ENCODE measurements at places on chromosomes 7 and 10.

DNA sequence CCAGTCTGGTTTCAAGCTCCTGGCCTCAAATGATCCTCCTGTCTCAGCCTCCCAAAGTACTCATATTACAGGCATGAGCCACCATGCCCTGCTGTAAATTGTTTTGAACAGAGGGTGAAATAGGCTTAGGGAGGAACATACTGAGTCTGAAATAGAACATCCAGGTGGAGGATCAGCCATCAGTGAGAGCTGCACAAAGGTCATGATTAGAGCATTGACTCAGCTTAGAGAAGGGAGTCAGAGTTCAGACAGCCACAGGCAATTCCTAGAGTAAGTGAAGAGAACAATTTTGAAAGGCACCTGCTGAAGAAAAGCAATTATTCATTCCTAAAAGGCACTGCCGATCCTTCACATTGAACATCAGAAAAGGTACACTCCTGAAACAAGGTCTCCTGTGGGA is 15.9 kb upstream of the NEBL start:
- no peak for DNase-seq

GRCh38 chr10:14751921-14752320 is 22.8 kb downstream of the FAM107B start:
- no peak for DNase-seq

GRCh38 chr10:105195831-105196230 is 554.7 kb downstream of the SORCS3 start:
- DNase-seq = no peak

GRCh38 chr10:30151581-30152389 is 92.4 kb upstream of the JCAD start:
- DNase-seq = no peak

GRCh38 chr7:107149863-107150262 is 18.9 kb upstream of the HBP1 start:
- no peak for DNase-seq

DNA sequence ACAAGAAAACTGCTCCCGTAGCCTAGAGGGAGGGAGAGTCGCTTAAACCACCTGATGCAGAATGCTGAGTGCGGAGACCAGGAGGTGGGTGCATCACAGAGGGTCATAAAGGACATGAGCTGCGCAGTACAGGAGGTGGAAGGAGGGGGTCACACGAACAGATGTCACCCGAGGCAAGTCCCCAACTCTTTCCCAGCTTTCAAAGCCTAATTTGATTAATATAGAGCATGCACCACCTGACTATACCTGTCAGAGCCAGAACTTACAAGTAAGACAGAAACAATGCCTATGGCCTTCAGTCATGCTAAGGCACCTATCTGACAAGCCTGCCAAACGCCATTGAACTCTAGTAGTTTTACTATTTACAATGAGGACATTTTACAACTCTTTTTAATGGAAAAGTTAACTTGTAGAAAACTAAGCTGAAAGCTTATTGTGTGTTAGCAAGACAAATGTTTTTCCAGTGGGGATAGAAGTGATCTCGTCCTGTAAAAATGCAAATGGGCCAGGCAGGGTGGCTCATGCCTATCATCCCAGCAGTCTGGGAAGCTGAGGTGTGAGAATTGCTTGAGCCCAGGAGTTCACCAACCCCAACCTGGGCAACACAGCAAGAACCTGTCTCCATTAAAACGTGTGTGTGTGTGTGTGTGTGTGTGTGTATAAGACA is 1.1 kb upstream of the VOPP1 start:
- DNase-seq = no peak

GRCh38 chr10:73379064-73379748 is 20.5 kb upstream of the CFAP70 start:
- no peak for DNase-seq

GRCh38 chr10:104300736-104301292 is 31.8 kb downstream of the GSTO2 start:
- no peak for DNase-seq

DNA sequence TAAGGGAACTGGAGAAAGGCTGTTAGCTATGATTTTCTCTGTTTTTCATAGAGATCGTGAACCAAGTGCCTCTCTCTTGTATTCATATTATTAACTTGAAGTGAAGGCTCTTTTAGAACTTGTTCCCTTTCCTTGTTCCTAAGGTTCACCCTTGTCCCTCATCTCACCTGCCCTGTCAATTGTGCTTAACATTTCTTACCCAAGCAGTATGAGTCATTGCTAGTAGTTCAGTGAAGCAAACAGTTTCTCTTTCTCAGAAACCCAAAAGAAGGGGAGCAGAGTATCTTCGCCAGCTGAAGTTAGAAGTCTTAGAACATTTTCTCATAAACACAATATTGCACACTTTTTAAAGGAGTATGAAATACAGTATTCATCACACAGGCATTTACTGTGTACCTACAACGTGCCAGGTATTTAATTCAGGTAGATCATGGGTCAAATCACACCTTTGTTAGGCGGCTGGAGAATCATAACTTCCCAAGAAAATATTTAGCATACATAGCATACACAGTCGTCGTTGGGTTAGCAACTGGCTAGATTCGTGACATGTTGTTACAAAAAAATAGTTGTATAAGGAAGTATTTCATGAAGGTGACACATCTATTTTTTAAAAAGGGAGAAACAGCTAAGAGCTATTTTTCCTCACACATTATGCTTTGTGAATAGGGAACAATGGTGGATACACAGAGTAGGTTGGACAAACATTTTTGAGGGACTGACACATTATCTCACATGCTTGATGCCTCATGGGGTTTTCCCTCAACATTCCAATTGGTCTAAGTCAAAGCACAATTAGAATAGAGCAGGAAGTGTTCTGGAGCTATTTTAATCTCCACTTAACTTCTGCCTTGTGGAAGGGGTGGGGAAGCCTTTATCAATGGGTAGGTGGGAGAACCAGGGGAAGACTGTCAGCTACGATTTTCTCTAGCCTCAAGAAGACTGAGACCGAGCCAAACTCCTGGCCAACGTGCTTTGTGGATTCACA is 13.2 kb downstream of the HDAC9 start:
- no peak for DNase-seq

- DNase-seq = no peak
Measured at GRCh38 chr7:98868450-98868849, 1.4 kb downstream of the TMEM130 start.

GRCh38 chr10:6774406-6774805 is 194.3 kb upstream of the PRKCQ start:
- DNase-seq = no peak

DNA sequence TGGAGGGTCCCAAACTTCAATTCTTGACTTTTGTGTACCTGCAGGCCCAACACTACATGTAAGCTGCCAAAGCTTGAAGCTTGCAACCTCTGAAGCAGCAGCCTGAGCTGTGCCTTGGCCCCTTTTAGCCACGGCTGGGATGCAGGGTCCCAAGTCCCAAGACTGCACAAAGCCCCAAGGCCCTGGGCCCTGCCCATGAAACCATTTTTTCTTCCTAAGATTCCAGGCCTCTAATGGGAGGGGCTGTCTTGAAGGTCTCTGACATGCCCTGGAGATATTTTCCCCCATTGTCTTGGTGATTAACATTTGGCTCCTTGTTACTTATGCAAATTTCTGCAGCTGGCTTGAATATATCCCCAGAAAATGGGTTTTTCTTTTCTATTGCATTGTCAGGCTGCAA is 52.7 kb downstream of the MTURN start:
- no peak for DNase-seq

DNA sequence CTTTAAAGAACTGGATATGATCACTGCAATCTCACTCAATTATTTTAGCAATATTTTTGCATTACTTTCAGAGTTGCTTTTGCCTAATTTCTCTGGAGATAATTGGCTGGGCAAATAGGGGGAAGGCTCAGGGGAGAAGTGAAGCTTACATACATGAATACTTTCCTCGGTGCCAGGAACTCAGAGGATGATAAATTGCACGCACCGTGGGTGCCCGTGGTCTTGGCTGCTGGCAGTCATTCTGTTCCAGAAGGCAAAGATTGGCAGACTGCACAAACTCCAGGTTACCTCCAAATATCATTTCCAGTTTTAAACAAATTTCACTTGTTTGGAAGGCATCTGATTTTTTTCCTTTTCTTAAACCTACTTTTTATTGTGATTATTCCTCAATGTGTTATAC is 197.8 kb upstream of the TMEM72 start:
- no peak for DNase-seq

DNA sequence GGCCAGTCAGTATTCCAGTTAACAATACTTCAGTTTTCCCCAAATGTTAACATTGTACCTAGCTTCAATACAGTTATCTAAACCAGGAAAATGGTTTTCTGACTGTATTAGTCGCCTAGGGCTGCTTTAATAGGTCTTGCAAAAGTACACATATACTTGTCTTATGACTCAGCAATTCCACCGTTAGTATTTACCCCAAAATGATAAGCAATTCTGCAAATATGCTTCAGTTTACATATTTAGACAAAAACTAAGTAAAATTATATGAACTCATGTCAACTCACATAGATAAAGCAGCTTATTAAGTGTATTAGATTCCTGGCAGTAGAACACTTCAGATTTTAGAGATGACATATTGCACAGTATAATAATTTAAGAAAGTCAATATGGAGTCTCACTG is 363.3 kb downstream of the ARL4A start:
- DNase-seq = no peak

DNA sequence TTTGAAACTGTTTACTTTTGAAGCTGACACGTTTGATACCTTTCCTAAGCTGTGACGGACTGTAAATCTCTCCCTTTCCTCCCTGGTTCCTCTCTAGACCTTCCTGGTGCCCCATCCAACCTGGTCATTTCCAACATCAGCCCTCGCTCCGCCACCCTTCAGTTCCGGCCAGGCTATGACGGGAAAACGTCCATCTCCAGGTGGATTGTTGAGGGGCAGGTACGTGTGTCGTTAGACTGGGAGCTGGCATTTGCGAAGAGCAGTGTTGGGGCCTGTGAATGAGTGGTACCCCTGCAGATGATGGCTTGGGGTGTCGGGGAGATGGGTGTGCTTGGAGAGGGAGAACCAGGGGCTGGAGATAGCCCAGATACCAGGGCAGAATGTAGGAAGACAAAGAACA is 602.7 kb upstream of the FOXK1 start:
- DNase-seq = no peak

DNA sequence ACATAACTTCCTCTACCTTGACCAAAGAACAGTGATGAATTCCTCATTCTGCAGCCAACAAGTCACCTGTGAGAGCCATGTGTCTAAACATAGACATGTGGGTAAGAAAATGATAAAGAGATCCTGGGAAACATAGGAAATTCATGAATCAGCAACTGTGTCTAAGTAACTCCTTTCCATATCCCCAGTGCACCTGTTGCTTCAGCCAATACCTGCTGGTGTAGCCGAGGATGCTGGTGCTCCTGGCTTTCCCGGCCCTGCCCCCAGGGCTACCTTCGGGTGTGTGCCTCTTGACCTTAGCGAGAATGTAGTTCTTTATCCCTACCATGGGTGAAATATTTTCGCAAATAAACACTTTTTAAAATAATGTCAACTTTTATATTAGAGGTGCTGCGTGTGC is 114.1 kb downstream of the OR13A1 start:
- DNase-seq = no peak

GRCh38 chr7:15236952-15237351 is 324.9 kb downstream of the AGMO start:
- no peak for DNase-seq

GRCh38 chr10:102527546-102527945 is 23.8 kb downstream of the SUFU start:
- no peak for DNase-seq

DNA sequence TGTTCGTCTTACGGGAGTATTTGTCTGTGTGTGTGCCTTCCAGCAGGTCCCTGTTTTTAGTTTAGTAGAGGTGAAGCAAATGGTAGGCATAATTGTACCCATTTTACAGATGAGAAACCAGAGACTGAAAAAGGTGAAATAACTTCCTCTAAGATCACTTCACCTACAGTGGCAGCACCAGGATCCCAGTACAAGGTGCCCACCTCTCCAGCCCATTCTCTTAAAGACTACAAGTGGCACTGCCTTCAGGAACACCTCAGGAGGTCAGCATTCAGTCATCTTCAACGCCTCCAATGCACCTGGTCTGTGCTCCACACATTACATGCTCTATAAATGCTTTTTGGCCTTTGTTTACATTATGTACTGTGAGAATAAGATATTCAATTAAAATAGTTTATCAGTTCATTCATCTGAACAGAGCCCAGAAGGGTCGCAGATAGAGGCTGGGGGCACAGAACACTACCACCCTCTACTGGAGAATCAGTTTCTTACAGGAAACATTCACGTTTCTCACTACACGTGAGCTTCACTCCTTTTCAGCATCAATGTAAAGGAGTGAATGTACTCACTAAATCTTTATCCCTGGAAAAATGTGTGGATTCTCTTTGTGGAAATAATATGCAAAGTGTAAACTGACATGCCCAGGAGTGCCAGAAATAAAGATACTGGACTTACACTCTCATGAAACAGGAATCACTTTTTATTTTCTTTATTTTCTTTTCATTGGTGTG is 45.5 kb upstream of the ABLIM1 start:
- DNase-seq = no peak
